ENCODE measurements at places on chromosomes 11 and 22.
A peak's percentile ranks its signal among the peaks of the same experiment; 100 is the strongest.

GRCh38 chr22:40212121-40212520, 34.4 kb downstream of the TNRC6B start:
- DNase-seq: no peak

DNA sequence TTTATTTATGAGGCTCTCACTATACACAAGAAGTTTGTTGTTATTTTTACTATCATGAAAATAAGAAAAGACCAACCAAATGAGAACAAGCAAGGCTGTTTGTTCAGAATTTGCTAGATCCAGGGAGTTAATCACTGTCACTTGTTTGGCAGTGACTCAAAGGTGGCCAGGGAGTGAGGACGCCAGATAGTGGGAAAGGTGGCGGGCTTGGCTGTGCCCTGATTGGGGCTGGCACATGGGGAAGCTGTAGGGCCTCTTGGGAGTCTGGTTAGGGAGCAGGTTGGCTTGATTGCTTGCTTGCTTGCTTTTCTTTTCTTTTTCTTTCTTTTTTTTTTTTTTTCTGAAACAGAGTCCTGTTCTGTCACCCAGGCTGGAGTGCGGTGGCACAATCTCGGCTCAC, 53.1 kb upstream of the SLC22A12 start:
- DNase-seq: peak; percentile 7

DNA sequence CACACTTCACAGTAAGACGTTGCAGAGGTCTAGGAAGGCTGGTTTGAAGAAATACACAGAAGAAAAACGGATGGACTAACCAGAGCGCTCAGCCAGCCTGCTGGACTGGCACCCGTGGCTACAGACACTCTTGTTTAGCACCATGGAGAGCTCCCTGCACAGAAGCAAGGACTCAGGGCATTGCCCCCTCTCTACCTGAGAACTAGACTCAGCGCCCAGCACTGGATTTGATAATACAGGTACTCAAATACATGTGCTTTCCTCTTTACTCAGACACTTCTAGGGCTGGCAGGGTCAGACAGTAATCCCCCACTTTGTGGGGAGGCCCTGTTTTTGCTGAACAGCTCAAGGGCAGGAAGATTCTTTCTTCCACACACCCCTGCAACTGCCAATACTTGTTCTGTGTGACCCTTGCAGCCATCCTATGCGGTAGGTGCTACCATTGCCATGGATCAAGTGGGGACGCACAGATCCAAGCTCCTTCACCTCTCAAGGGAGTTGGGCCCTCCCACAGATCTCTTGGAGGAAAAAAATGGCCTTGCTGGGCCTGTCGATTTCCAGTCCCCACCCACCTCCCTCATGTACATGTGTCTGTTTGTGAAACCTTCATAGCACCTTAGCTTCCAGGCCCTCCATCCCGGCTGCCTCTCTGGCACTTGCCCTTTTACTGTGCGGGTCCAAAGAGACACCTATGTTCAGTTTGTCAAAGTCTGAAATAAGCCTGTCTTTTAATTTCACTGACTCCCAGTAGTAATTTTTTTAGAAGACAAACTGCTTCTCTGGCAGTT, 5.1 kb upstream of the P2RX6 start:
- no peak for DNase-seq

- DNase-seq: no peak
These were observed 153.9 kb upstream of the ZC3H12C start for GRCh38 chr11:109939166-109939810.

- DNase-seq: no peak
These were observed 266.0 kb upstream of the SYN3 start for GRCh38 chr22:33324228-33324627.

- peak; percentile 90 for DNase-seq
These were observed 17.0 kb upstream of the IL2RB start for GRCh38 chr22:37166675-37167066.

GRCh38 chr11:69381681-69382130, 87.8 kb downstream of the MYEOV start:
- peak; percentile 60 for DNase-seq

- no peak for DNase-seq
These were observed 67.4 kb upstream of the CLDN5 start for GRCh38 chr22:19591568-19591967.

GRCh38 chr11:2808850-2809846, 76.4 kb downstream of the CDKN1C start:
- no peak for DNase-seq

DNA sequence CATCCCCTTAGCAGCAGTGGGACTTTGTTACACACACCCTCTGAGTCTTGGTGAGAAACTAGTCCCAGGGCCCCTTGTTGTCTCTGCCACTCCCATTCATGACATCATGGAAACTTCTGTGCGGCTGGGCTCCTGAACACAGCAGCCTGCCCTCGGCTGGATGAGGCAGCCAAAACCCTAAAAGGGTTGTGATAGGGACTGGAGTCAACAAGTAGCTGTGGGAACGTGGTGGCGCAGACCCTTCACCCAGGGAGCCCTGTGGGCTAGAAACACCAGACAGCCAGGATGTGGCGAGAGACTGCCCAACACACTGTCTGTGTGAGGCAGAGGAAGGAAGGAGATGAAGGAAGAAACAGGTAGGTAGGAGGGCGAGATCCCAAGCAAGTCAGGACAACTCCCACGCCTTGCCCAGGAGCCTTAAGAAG, 3.9 kb downstream of the CD3D start:
- no peak for DNase-seq

- DNase-seq: no peak
These were observed 3.2 kb upstream of the PIWIL4 start for GRCh38 chr11:94563848-94564467.

GRCh38 chr11:120326845-120327281, 1.8 kb downstream of the TLCD5 start:
- no peak for DNase-seq

DNA sequence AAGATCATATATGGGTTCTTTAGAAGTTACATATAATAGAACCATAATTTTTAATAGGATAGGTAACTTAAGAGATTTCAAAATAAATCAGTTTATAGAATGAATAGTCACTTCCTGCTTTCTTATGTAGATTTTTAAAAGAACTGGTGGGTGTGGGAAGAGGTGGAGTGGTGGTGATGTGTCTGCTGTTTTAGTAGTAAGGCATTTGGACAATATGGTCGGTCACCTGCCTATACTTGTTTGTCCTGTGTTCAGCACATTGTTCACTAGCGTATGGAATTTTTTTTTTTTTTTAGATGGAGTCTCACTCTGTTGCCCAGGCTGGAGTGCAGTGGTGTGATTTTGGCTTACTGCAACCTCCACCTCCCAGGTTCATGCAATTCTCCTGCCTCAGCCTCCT, 39.3 kb downstream of the CCDC81 start:
- DNase-seq: no peak

GRCh38 chr11:103803062-103803461, 233.4 kb upstream of the DDI1 start:
- DNase-seq: no peak

Measured in tibial artery (tissue), 4 donors.